Non-pigmented ciliary epithelial cell (primary cell): ENCODE measurements at places on chromosomes 2 and 18.

- peak; percentile 11 for DNase-seq
These were observed 58.1 kb downstream of the NCKAP1 start for GRCh38 chr2:182980115-182980514.

DNA sequence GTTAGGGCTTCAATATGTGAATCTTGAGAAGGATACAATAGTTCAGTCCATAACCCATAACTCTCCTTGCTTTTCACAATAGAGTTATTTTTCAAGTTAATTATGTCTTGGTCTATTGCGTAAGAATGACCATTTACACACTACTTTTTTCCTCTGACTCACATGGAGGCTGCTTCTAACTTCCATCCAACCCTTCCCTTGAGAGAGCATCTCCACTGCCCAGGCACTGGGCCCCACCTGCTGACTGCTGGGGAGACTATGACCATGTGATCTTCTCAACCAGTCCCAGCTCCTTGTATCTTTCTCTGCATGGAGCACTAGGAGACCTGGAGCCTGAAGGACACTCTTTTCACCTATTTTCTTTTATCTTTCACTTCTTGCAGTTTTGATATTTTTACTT, 251.5 kb downstream of the GPD2 start:
- no peak for DNase-seq

- no peak for DNase-seq
These were observed 31.7 kb upstream of the DNMT3A start for GRCh38 chr2:25373269-25373981.

- no peak for DNase-seq
These were observed 134.4 kb downstream of the COL4A4 start for GRCh38 chr2:227029426-227030105.

DNA sequence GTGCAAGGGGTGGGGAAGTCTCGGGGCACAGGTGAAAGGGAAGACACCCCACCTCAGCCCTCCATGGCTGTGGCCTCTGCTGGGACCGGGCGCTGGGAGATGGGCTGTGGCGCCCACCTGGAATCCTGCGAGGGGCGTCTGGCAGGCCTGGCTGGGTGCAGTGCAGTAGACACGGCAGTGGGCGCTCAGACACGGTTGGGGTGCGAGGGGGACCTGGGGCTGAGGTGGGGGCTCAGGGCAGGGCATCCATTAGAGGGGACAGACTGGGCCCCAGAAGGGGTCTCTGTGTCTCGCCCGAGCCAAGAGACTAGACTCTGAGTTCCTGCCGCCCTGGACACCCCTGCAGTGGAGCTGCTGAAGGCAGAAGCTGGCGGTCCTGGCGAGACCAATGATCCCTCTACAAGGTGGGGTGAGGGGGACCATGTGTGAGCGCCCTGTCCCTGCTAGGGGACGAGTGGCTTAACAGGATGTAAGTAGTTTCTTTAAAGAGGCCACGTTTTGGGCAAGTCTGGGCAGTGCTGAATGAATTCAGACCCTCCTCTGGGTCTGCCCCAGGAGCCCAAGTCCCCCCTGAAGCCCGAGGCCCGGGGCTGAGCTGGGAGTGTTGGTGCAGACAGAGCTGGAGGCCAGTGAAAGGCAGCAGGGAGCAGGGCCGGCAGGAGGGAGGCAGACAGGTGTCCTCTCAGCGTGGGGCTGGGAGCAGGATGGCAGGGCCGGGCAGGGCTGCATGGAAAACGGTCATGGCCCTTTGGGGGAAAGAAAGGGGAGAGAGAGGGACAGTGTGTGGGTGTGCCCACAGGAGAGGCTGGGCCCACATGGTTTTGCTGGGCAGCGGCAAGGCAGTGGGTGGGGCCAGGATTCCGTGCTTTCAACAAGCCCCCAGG, 57.2 kb downstream of the HS6ST1 start:
- no peak for DNase-seq

DNA sequence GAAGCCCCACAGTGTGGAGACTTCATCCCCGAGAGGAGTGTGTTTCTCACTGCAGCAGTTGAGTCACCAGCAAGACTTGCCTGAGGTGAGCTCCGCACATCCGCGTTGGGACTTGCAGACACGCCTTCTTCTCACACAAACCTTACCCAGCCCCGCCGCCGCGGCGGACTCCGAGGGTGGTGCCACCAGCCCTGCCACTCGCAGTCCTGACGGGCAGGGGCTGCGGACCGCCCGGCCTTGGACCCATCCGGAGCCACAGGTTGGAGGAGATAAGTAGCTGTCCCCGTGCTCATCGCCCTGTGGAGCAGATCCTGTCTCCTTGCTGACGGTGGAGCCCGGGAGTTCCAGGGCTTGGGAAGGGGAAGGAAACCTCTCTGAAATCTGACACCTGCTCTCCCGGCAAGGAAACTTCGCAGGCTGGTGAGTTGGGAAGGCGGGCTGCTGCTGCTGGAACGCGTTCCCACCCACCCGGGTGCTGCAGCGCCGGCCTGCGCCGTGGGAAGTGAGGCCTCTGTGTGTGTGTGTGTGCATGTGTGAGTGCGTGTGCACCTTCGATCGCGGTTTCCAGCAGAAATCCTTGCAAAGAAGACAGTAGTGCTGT, at the start of gene RAB27B:
Gene RAB27B, plus strand, starts transcription at position 197 of the 601 bp plus-strand sequence. CDS start 49,109 bp downstream, outside the sequence.
- peak; percentile 74 for DNase-seq

- DNase-seq, result no peak
These were observed 1.0 kb upstream of the NFATC1 start for GRCh38 chr18:79394534-79395307.

DNA sequence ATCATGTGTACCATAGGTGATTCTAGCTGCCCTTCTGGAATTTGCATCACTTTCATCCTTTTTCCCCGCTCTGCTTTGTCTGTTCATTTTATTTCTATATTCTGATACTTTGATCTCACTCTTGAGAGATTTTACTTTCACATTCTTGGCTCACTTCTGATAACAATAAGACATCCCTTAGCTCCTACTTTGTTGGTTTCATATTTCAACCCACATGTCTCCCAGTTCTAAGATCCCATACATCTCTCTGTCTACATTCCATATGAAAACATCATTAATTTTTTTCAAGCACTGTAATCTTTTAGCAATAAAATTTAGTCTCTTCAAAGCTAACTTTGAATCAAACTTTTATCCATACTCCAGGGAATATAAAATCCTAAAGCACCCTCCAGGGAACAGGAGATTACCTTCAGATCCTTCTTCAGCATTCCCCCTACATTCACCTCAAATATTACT, 75.6 kb downstream of the COL3A1 start:
- DNase-seq, result peak; percentile 34

DNA sequence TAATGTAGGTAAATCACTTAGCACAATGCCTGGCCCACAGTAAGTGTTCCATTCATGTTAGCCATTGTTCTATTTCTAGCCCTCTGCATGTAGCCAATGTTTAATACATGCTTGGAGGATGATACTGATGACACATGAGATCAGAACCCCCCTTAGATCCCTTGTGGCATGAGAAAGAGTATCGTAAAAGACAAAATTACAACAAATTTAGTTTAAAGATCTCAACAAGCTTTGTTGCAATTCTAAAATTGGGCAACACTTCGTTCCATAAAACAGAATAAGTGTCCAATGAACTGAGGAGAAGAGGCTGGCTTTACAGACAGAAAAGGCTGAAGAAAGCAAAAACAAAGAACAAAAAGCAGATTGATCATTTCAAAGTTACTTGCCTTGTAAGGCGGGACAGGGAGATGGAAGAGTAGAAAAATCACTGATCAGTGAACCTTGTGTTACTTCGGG, 148.7 kb upstream of the SLC1A4 start:
- no peak for DNase-seq

DNA sequence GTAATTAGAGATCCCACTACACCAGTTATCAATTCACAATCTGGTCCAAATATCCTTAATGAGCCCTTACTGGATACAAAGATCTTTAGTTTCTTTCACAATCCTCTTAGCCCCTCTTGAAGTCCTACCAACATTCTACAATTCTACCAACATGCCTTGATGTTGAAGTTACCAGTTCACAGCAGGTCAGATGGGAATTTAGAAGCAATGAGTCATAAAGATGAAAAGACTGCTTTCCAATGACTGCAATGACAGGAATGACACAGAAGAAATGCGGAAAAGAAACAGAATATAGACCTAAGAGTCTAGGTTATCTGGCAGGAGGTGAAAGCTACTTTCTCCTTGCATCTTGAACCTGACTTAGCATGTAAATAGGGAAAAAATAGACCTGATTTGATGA, 24.5 kb downstream of the RTTN start:
- peak; percentile 84 for DNase-seq

- no peak for DNase-seq
These were observed 100.8 kb upstream of the KCTD1 start for GRCh38 chr18:26649193-26649543.

DNA sequence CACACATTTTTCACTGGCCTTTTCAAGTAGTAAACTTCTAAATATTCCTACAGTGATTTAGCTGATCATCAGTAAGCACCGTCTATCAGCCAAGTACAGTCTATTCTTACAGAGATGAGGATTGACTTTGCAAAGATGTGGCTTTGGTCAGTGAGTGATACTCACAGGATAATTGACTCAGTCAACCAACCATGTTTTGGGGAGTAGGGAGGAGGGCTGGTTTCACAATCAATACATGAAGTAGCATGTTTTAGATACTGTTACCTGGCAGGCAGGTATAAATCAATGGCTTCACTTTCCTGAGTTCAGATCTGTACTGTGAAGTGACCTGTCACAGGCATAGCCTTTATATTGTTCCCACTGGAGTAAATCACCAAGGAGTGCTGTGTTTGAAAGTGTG, 27.2 kb downstream of the OSBPL6 start:
- no peak for DNase-seq
